ENCODE measurements at places on chromosomes 2 and 18. TPM values are rescaled to one million over a fixed set of nuclear protein-coding genes. Genes with fewer than 3 reads are reported as not detected.

- no peak for DNase-seq
Observed at GRCh38 chr2:18156421-18156820, 278.0 kb downstream of the KCNS3 start.

- DNase-seq, result no peak
Observed at GRCh38 chr2:46580416-46580815, 101.1 kb downstream of the TMEM247 start.

DNA sequence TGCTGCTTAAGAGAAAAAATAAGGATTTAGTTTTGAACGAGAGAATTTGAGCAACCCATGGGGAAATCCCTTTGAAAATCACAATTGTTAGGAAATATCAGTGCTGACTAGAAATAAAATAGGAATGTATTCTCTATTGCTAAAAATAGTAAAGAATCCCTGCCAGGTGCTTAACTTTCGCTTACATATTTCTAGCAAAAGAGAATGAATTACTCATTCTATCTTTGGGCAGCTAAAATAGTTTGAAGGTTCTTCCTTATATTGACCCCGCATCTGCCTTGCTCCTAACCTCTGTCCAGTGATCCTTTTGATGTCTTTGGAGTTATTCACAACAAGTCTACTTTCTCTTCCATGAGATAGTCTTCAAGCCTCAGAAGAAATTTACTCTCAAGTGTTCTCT, 103.8 kb downstream of the PLCL1 start:
- no peak for DNase-seq

GRCh38 chr2:215982465-215982875, 30.9 kb downstream of the MREG start:
- no peak for DNase-seq

DNA sequence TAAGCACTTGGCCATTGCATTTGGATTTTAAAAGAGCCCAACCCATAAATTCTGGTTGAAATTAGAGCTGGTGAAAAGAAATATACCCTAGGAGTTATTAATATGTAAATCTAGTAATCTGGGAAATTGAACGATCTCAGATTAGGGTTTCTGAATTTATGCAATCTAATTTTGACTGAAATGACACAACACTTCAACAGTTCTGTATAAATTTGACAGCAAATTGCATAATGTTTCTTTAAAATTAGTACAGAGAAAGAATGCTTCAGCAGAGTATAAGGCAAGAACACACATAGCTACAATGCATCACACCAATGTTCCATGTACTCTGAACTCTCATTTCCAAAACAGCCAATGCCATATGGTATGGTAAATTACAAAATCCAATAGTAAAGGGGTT, 201.5 kb upstream of the ITGA4 start:
- DNase-seq, result no peak

- no peak for DNase-seq
Observed at GRCh38 chr18:37667836-37668235, 102.2 kb upstream of the CELF4 start.

- DNase-seq, result no peak
Observed at GRCh38 chr18:21074336-21075323, 37.0 kb downstream of the ROCK1 start.

- DNase-seq, result no peak
Observed at GRCh38 chr18:10330428-10330827, 124.0 kb upstream of the APCDD1 start.

DNA sequence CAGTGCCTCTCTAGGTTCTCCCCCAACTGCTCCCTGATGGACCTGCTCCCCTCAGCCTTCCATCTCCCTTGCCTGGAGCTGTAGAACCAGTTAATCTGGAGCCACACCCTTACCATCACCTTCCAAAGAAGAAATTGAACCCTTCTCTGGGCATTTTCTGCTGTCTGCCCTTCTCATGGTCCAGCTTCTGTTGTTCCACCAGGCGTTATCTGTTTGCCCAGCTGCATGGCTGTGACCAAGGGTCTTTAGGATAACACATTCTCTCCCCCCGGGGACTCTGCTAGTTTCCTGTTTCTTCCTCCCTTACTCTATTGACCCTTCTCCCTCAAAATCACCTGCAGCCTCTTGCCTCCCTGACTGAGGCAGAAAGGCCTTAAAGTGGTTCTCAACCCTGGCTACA, 3.2 kb upstream of the ANKRD53 start:
- DNase-seq, result no peak

- DNase-seq, result no peak
Observed at GRCh38 chr2:96104487-96104861, 11.9 kb downstream of the ADRA2B start.

DNA sequence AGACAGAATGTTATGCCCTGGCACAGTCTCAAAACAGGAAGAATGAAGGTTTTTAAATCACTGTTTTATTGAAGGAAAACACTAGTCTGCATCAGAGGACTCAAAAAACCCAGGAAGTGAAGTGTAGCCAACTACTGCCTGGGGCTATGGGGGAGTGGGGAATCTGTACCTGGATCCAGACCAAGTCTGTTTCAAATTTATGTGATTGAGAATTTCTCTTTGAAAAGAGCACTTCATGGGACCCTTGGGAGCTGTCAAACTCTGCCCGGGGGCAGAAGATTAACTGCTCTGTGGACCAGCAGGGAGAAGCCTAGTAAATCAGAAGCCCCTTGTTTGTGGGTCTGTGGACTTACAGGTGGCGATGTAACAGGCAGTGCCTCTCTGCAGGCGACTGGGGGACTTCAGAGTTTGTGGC, 45.3 kb upstream of the TANC1 start:
- no peak for DNase-seq

DNA sequence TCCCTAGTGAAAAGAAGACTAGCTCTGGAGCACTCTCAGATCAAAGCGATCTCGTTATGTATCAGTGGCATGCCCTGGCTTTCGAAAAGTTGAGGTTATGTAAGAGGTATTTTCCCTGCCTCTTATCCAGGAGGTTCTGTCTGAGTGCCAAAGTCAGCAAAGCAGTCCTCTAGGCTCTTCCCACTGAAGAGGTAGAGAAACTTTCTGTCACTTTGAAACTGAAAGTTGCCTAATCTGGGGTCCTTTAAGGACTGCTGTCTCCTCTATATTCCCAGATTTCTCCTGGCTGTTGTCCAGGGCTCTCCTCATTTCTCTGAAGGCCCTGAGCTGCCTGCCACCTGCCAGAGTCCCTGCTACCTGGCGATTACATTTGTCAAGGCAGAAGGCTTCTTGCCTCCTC, 96.3 kb downstream of the B3GNT2 start:
- DNase-seq, result no peak

GRCh38 chr18:77115192-77115953, 17.2 kb downstream of the MBP start:
- no peak for DNase-seq

DNA sequence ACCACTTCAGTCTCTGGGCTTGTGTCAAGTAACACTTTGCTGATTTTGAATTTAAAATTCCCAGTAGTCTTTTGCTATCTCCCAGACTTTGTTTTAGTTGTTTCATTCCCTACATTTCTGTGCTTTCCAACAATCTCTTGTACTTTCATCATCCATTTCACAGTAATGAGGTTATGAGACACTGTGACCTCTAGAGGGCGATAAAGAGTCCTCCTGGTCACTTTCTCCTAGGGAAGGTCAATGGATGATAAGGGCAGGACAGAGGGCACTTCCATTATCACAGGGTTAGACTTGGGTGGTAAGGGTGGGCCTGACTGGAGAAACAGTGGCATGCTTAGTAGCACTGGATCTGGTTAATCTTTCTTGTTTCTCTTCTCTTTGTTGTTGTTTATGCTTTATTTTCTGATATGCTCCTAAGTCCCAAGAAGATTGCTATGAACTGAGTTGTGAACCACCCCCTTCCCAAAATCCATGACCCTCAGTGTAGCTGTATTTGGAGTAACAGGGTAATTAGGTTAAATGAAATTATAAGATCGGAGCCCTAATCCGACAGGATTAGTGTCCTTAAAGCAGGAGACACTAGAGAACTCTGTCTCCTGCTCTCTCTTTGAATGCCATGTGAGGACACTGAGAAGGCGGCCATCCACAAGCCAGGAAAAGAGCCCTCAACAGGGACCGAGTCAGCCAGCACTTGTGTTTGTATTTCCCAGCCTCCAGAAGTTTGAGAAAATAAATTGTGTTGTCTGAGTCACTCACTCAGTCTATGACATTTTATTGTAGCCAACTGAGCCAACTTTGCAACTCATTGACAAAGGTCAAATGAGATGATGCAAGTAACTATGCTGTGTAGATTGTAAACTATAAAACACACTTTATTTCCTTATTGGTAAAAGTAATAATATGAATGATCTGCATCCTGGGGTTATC, 779.2 kb downstream of the CNTNAP5 start:
- no peak for DNase-seq

- no peak for DNase-seq
Observed at GRCh38 chr2:213766062-213766461, 481.8 kb downstream of the SPAG16 start.

PTPRM gene
- total RNA-seq, result 59.0 TPM

PAX8 gene
- 0.18 TPM for total RNA-seq

UGT1A5 gene
- total RNA-seq, result not detected

HAAO gene
- total RNA-seq, result 0.18 TPM

ADD2 gene
- 2.6 TPM for total RNA-seq

SLC23A3 gene
- total RNA-seq, result 0.59 TPM

SP100 gene
- 132 TPM for total RNA-seq

PLEKHH2 gene
- 0.20 TPM for total RNA-seq

CCDC178 gene
- not detected for total RNA-seq

All from pulmonary artery endothelial cell (primary cell).